Activated naive CD8-positive, alpha-beta T cell treated with anti-CD3 and anti-CD28 coated beads, Interleukin-2, amount 10 ng/mL, durations not matched to agents 7 days and 5 days (primary cell): ENCODE measurements at places on chromosomes 16 and 17. TPM values are rescaled to one million over a fixed set of nuclear protein-coding genes. Genes with fewer than 3 reads are reported as not detected.

DNA sequence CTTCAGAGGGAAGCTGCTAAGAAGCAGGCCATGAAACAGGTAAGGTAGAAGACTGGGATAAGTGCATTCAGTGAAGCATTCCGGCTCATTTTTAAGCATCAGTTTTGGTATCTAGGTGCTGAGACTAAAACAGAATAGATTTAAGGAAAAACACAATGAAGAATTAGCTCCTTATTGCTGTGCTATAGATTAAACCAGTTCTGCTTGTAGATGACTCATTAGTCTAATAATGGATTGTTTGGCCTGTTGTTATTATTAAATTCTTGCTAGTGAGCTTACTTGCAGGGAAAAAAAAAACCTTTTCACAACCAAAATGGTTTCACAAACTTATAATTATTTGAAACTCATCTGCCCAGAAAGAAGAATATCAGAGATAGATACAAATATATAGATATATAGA is 55.9 kb downstream of the NSRP1 start:
- DNase-seq, result no peak

WFIKKN1 gene
- total RNA-seq, result 0.60 TPM

DNA sequence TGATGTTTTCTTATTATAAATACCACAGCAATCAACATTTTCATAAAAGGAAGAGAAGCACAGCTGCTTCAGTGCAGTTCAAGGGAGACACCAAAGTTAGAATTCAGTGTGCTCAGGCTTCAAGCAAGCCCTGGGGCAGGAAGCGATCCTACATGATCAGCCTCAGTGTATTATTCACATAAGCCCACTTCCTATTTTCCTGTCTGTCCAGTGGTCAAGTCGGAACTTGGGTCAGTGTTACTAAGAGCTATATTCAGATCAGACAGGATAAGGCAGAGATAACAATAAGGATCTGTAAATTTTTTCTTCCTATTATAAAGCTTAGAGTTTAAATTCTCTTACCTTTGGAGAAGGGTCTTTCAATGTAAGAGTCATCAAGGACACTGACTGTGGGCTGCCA is 12.9 kb downstream of the HEATR6 start:
- DNase-seq, result no peak

GRCh38 chr16:19901164-19901563 is 16.5 kb upstream of the GPRC5B start:
- no peak for DNase-seq

NTN1 gene
- not detected for total RNA-seq

MAZ gene
- 418 TPM for total RNA-seq

DNA sequence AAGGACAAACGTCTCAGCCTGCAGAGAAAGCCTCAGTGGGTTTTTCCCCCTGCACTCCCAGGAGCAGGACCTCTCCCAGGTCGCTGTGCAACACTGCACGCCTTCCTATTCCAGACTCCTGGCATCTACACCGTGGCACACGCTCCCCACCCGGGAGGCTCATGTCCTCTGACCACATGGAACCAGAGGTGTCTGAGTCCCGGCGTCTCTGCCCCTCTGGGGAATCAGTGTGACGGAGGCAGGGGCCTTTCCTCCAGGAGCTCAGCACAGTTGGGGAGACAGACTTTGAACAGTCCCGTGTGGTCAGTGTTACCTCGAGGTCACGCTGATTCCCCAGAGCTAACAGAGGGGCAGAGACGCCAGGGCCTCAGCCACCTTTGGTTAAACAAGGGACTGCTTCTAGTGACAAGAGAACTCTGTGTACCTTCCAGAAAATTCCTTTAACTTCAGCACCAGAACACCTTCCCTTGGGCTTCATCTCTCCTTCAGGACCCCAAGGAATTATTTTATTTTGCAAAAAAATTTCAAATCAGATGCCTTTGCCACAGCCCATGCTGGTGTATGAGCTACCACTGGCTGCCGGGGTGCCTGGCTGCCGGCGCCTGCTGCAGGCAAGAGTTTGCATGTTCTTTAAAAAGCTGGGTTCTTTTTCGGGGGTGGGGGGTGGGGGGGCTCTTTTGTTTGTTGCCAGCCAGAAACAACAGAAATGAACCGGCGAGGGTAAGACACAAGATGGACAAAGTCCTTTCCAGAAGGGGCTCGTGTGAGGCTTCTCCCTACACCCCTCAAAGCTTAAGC is 6.6 kb downstream of the CANT1 start:
- DNase-seq, result no peak

GRCh38 chr16:30377812-30378235 is 3.2 kb downstream of the MYL11 start:
- peak; percentile 83 for DNase-seq

SLC35G6 gene
- not detected for total RNA-seq

DNA sequence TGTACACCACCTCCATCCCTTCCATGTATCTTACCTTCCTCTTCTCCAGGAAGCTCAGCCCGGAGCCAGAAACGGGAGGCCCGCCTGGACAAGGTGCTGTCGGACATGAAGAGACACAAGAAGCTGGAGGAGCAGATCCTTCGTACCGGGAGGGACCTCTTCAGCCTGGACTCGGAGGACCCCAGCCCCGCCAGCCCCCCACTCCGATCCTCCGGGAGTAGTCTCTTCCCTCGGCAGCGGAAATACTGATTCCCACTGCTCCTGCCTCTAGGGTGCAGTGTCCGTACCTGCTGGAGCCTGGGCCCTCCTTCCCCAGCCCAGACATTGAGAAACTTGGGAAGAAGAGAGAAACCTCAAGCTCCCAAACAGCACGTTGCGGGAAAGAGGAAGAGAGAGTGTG is 756 bp upstream of the MVP start:
- DNase-seq, result no peak

ADAMTS18 gene
- total RNA-seq, result not detected

DNA sequence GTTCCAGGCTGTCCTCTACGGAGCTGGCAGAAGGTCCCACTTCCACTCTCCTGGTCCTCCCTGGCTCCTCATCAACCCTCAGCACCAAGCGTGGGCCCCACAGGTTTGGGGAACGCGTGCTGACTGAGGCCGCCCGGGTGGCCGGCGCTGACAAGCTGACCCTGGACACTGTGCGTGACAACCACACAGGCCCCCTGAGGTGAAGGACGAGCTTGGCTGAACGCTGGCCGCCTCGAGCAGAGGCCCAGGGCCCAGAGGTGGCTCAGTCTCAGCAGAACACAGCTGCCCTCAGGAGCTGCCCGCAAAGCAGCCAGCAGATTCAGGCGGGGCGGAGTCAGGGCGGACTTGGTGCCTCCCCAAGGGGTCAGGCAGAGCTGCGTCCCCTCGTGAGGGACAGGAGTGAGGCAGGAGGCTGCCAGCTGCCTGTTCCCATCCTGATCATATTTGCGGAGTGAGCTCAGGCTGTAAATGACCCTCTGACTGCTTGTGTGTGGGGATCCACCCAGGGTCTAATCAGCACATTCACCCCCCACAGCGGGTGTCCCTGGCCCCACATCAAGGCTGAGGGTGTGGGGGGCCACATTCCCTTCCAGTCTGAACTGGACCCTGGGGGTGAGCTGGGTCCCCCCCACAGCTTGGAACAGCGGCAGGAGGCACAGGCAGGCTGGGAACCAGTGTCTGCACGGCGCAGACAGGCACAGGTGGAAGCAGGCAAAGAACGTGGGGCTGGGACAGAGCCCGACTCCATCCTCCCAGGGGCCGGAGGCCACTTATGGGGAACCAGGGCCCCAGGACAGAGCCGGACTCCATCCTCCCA is 105.1 kb upstream of the METRNL start:
- no peak for DNase-seq

EDC4 gene
- 130 TPM for total RNA-seq

KRT222 gene
- total RNA-seq, result not detected

GRCh38 chr16:81456523-81457325 is 12.1 kb downstream of the CMIP start:
- DNase-seq, result no peak

FOXN1 gene
- not detected for total RNA-seq

DNA sequence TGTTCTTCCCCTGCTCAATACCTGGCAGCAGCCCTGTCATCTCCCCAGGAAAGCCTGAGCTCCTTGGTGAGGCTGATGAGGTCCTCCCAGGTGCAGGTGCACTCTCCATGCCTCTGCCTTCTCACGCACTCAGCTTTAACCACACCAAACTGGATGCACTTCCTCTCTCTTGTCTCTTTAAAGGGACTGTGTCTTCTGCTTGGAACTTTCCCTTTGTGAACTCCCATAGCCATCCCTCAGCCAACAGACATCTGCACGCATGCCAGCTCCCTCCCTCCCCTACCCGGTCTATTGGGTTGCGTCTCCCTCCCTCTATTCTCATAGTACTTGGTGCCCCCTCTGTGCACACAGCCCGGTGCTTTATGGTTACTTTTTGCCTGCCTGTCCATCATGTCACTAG is 231.2 kb downstream of the MSI2 start:
- DNase-seq, result no peak

DNA sequence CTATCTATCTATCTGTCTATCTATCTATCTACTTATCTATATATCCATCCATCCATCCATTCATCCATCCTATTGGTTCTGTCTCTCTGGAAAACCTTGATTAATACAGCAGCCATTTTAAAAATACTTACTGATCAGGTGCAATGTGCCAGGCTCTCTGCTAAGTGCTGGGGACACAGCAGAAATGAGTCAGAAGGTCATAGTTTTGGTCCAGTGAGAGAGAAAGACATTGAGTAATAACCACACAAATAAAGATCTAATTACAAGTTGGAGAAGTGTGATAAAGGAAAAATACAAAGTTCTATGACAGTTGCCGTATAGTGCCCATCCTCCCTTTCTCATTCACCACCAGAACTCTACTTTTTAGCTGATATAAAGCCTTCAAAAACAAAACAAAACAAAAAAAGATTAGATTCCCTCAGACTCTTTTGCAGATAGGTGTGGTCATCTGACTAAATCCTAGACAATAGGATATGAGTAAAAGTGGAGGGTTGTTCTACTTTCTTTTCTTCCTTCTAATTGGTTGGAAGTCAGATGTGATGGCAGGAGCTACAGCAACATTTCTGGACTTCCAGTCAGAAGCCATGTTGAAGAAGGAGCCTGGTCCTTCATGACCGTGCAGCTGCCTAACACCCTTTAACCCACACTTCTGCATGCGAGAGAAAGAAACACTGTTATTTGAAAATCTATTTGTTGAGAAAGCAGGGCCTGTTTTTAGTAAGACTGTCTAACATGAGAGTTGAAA is 72.0 kb upstream of the TOX3 start:
- no peak for DNase-seq

GRCh38 chr17:51710634-51710979 is 447.9 kb downstream of the CA10 start:
- no peak for DNase-seq

- no peak for DNase-seq
Observed at GRCh38 chr16:27285676-27286196, 17.2 kb upstream of the NSMCE1 start.

SEBOX gene
- not detected for total RNA-seq

LRRC37A3 gene
- 18.4 TPM for total RNA-seq

DNA sequence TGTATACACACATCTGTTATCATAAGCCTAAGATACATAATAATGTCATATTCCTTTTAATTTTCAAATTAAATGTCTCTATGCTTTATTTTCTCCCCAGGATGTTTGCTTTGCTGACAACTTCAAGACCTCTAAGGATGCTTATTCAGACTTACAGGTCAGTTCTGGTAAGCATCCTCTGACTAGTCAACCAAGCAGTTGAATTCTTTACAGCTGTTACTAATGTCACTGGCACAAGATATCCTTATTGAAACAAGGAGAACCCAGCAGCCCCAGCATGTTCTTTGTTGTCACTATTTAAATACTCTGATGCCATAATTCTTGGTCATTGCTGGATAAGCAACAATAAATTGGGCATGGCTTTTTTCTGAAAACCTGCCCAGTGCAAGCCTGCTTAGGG is 232.3 kb upstream of the PMFBP1 start:
- no peak for DNase-seq

GRCh38 chr17:40909351-40909750 is 24.3 kb upstream of the KRT20 start:
- DNase-seq, result peak; percentile 47

GRCh38 chr16:50338371-50339231 is 30.2 kb downstream of the BRD7 start:
- DNase-seq, result no peak

- no peak for DNase-seq
Observed at GRCh38 chr16:9151597-9151996, 60.2 kb downstream of the HAPSTR1 start.

EEF2KMT gene
- total RNA-seq, result 11.4 TPM

DNA sequence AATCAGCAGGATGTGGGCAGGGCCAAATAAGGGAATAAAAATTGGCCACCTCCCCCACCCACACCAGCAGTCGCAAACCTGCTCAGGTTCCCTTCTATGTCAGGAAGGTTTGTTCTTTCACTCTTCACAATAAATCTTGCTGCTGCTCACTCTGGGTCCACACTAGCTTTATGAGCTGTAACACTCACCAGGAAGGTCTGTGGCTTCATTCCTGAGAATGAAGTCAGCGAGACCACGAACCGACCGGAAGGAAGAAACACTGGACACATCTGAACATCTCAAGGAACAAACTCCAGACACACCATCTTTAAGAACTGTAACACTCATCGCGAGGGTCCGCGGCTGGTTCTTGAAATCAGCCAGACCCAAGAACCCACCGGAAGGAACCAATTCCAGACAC is 115.5 kb upstream of the TBX2 start:
- no peak for DNase-seq

DNA sequence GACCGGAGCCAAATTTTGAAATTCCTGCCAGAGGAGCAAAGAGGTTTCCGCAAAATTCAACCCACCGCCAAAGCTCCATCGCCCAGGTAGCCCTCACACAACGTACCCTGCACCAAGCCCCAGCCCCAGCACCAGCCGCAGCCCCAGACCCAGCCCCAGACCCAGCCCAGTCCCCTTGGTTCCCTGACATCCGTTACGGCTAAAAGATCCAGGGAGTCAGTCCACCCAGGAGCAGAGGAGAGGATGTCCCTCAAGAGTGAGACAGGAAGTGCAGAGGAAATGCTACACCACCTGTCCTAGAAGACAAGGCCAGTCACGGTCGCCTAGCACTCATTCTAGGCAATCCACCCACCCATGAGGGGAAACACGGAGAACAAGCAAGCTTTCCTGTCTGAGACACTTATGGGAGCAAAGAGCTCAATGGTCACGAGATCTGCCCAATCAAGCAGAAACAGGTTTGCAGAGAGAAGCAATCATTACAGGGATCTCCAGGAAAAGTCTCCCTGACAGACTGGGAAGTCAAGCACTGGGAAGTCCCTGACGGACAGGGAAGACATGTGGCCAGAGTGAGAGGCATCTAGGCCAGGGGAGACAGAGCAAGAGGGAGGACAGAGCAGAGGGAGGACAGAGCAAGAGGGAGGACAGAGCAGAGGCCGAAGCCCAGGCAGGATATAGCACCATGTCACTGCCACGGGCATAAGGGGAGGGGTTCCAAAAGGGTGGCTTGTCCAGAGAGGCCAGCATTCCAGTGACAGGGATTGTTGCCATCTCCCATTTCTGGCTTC is 15.0 kb upstream of the KCNJ18 start:
- peak; percentile 1 for DNase-seq
